Stimulated activated CD4-positive, alpha-beta T cell treated with anti-CD3 and anti-CD28 coated beads, TNF-alpha, amount 100 ng/mL, for 24 hours (primary cell): ENCODE measurements at places on chromosomes 16 and 17.

- DNase-seq = no peak
Measured at GRCh38 chr16:2501946-2502895, 11.5 kb upstream of the ATP6V0C start.

DNA sequence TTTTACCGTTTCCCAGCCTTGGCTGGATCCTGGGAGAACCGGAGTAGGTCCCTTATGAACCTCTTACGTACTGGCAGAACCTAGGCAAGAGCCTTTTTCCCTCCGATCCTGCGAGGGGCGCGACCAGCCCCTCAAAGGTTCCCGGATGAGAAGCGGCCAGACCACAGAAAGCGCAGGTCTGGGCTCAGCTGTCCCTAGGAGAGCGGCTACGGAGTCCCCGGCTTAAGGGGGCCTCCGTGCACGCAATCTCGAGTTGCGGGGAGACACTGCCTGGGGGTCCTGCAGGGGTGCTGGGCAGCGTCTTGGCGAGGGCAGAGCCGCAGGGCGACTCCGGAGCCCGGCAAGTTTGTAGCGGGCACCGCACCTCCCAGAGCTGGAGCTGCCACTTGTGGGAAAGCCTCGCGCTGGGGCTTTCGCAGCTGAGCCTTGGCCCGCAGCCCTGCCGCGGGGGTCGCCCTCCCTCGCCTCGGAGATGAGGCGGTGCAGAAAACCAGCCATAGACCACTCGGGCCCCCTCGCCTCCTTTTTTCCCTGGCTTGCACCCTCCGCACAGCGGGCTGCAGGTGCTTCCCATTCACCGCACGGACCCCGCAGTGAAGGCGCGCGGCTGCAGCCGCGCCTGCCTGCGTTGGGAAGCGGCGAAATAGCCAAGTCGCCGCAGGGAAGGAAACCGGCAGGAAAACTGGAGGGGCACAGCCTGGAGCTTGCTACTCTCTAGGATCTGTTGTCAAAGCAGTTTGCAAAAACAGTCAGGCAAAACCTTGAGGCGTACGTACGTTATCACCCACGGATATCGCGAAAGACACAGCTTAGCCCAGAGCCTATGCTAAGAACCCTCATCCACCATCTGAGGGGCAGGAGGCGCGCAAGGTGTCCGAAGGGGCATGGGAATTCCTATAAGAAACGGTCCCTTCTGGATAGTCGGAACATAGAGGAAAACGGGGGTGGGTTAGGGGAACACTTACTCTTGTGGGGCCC lies 834 bp downstream of the CDH8 start:
- DNase-seq = no peak

- DNase-seq = no peak
Measured at GRCh38 chr17:37463039-37463438, 26.7 kb upstream of the DUSP14 start.

DNA sequence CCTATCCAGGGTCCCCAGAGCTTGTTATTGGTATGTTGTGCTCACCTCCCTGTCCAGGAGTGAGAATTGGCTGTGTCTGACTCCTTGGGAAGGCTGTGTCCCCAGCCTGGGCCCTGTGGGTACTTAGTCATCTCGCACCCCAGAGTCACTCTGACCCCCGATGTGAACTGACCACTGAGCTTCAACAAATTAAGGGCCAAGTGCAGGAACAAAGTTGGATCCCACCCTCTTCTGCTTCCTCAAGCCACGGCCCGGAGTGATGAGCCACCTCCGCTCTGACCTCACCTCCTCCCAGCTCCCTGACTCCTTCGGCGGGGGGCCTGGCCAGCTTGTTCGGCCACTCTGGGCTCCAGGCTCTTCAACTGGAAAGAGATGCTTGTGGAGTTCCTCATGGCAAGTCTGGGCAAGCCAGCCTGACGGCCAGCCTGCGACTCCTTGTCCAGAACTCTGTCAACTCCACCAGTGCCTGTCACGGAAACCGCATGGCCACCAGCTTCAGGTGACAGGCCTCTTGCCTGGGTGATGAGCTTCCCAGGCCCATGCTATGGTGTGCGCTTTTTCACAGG lies 22.3 kb upstream of the MPRIP start:
- no peak for DNase-seq

- no peak for DNase-seq
Measured at GRCh38 chr17:78588258-78589030, 11.2 kb upstream of the DNAH17 start.
